NCI-H146 (cell line): ENCODE measurements at places on chromosomes 1 and 21.

- DNase-seq: no peak
These were observed 7.0 kb upstream of the KCNJ15 start for GRCh38 chr21:38249696-38250278.

- no peak for DNase-seq
These were observed 23.3 kb downstream of the SLC6A17 start for GRCh38 chr1:110173466-110174105.

DNA sequence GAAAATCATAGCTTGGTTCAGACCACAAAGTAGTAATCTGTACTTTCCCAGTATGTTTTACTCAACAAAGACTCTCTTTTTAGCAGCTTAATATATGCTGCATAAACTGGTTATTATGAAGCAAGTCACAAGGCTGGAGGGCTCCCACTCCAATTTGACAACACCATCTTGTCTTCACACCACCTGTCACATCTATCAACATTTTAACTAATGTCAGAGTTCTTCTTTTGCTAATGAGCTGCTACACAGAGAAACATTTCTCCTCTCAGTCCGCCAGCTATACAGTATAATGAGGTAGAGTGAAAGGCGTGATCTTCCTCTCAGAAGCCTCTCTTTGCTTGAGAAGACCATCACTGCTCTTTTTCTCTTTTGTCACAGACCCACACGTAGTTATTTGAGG, 230.1 kb downstream of the BARHL2 start:
- no peak for DNase-seq

DNA sequence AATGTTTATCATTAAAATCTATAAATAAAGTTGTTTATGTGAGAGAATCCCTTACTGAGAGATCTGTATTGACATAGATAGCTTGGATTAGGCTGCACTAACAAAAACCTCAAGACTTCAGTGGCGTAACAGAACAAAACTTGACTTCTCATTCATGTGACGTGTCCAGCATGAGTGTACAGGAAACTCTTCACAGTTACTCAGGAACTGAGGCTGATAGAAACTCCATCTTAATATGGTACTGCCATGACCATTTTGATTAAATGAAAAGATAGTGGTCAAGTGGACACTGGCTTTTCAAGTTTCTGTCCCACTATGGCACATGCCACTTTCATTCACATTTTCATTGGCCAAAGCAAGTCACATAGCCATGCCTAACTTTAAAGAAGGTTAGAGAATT, 3.7 kb downstream of the ST3GAL3 start:
- DNase-seq: no peak

DNA sequence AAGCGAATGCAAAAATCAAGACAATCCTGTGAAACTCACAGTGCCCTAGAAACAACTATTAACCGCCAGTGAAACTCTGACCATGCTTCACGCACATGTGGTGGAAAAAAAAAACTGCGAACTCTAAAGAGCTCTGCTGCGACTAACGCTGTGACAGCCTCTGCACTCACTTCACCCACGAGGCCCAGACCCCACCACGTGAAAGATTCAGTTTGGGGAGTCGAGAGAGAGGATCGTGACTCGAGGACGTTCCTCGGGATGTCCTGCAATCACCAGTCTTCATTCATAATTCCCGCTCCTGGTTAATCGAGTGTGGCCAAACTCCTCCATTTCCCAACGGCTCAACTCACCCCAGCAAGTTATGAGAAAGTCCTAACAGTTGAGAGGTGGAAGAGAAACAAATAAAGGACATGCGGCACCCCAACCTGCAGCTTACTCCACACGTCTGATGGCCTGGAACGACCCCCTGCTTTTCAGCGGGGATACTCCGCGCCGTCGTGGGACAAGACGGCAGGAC, 1.1 kb downstream of the SERBP1 start:
- peak; percentile 36 for DNase-seq

DNA sequence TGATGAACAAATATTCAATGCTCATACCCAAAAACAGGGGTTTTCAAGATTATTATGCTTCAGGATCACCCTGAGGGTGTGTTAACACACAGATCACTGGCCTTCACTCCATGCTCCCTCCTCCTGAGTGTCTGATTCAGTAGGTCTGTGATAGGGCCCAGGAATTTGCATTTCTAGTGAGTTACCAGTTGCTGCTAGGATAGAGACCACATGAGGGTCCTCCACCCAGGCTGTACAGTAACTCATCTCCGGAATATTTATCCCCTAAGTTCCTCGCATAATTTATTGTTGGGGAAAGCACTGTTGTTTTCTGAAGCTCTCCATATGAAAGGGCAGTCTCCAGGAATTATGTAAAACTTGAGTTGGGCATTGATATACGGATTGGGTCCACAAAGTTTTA, 1106.6 kb upstream of the B3GALT2 start:
- no peak for DNase-seq

- DNase-seq: no peak
These were observed 1.7 kb downstream of the TNFSF4 start for GRCh38 chr1:173205146-173206051.

DNA sequence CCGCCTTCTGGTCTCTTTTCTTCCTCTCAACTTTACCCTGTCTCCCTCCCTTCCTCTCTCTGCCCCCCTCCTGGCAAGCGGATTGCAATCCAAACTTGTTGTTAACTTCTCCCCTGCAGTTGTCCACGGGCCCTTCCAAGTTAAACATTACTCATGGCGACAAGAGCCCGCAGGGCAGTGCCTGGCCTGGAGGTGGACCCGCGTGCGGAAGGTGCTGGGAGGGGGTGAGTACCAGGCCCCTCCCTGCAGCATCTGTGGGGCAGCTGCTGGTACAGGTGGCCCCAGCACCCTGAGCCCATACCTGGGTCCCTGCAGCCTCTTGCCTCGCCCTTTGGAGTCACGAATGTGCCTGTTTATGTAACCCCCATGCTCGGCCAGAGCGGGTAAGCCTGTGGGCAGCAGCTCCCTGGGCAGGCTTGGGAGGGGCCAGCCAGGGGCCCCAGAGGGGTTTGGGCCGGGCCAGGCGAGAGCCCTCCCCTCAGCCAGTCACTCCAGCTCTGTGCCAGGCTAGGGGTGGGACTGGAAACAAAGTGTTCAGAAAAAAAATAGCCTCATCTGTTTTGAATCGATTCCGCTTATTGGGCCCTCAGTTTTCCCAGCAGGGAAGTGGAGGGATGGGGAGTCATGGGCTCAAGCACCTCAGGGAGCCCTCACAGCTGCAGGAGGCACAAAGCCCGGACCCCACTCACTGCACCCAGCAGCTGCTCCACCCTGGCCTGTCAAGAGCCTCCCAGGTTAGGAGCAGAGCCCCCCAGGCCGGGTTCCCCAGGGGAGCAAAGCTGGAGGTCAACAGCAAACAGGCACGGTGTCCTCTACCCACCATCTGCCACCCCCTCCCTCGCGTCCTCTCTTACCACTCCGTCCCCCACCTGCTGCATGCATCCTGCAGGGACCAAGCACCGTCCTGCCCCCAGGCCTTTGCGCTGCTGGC, 14.0 kb upstream of the FAAP20 start:
- DNase-seq: no peak

GRCh38 chr21:32337206-32337605, 38.6 kb downstream of the MRAP start:
- no peak for DNase-seq

- peak; percentile 13 for DNase-seq
These were observed 144.2 kb downstream of the LYPLAL1 start for GRCh38 chr1:219317762-219318353.

- peak; percentile 65 for DNase-seq
These were observed 20.7 kb upstream of the LGALS8 start for GRCh38 chr1:236502972-236503639.

GRCh38 chr1:152374451-152374850, 14.6 kb upstream of the FLG2 start:
- DNase-seq: no peak

GRCh38 chr21:36989699-36990507, 16.6 kb upstream of the RIPPLY3 start:
- peak; percentile 91 for DNase-seq

GRCh38 chr1:222798975-222799374, 15.9 kb upstream of the DISP1 start:
- DNase-seq: no peak

GRCh38 chr1:8019229-8019620, 6.9 kb downstream of the ERRFI1 start:
- no peak for DNase-seq

DNA sequence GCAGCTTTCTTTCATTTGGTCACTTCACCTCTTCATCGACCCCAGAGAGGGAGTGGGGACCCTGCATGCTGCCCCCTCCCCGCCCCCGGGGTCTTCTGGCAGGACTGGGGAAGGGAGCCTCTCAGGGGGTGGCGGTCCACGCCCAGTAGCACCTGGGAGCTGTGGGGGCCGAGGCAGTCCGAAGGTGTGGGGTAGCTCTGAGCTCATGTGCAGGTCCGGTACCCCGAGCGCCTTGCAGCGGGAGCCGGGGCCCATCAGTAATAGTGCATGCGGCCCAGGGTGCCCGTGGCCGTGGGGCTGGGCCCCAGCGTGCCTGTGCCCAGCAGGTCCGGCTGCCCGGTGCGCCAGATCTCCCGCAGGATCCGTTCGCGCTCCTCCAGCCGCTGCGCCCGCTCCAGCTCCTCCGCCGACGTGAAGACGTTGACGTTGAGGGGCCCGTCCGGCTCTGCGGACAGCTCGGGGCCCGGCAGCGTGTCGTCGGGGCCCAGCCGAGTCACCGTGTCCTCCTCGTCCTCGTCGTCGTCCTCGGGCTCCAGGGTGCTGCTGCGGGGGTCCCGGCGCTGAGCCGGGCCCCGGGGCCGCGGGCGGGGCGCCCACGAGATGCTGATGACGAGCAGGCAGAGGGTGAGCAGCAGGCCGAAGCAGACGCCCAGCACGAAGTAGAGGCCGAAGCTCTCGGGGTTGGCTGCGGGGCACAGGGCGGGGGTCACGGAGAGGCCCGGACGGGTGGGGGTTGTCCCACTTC, 1.2 kb downstream of the EVA1B start:
- no peak for DNase-seq

DNA sequence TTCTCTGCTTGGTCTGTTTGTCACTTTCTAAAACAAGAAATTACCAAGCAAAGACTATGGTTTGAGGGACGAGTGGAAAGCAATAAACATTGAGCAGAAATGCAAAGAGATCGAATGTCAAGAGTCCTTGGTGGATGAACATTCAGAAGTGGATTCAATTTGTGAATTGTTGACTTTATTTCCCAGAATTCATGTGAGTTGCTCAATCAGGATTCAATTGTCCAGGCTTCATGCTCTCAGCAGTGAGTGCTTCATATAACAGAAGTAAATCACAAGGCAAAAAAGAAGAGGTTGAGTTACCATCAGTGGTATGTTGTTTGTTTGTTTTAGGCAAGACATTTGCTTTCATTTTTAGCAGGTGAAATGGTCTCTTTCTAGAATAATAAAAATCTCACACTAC, 31.9 kb downstream of the NGF start:
- DNase-seq: no peak

DNA sequence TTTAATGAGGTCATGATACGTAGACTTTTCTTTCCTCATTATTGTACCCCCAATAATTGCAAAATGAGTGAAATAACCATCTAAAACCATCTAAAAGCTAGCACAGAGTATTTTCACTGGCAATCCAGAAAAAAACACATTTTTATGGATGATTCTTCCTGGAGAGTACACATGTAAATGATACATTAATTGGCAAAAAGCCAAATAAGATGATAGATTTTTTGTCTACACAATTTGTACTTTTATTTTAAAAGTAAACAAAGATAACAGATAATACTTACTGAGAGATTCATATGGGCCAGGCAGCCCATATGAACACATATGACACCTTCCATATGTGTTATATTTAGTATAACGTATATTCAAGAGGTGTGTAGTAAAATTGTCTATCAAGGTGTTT, 2.5 kb upstream of the KRTAP19-7 start:
- no peak for DNase-seq

GRCh38 chr1:34904236-34905097, 25.0 kb downstream of the DLGAP3 start:
- no peak for DNase-seq

- no peak for DNase-seq
These were observed 1.8 kb downstream of the BTG3 start for GRCh38 chr21:17610911-17611310.

GRCh38 chr21:37331411-37331810, 35.2 kb upstream of the DYRK1A start:
- no peak for DNase-seq

DNA sequence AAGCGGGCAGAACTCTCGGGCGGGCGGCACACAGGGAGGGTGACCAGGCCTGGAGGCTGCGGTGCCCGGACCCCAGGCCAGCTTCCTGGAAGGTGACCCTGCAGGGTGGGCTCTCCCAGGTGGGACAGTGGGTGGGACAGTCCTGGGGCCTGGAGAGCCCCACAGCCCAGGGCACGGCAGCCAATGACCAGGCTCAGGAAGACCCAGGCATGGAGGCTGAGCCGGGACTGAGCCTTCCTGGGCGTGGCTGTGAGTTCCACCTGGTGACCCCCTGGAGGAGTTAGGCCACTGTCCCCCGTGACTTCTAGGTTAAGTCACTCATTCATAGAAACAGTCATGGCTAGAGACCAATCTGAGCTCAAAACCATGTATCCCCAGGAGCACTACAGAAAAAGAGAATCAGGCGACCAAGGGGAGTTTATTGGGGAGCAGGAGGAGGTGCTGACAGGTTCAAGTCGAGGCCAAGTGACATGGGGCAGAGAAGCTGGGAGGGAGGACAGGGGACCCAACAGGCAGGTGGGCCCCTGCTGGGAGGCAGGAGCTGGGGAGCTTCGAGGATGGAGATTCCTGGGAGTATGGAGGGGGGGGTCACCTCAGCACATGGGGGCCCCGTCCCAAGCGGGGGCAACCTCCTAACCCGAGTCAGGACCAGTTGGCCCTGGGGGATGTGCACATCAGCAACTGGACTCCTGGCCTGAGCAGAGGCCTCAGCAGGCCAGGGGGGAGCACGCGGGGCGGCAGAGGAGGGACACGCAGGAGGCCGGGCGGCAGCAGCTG, 1.2 kb downstream of the KRTAP10-5 start:
- DNase-seq: no peak

- DNase-seq: no peak
These were observed 246.4 kb upstream of the LRRC7 start for GRCh38 chr1:69321311-69321710.

- no peak for DNase-seq
These were observed 582 bp downstream of the TRPM2 start for GRCh38 chr21:44354001-44354405.

DNA sequence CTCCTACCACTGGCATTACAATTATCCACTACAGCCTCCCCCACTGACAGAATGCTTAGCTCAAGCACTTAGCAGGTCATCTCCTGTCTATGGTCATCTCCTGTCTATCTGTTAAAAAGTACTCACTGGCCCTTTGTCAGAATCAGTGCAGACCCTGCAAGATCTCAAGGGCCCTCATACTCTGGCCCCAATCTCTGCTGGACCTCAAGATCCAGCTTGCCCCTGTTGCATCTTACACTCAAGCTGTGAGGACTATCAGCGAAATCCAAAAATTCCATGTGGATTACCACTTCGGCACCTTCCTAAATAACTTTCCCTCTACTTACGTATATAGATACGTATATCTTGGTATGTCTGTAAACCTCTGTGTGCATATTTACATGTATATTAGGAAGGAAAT, 101.6 kb downstream of the VAV3 start:
- DNase-seq: no peak
